ENCODE measurements at places on chromosomes 4 and X. TPM values are rescaled to one million over a fixed set of nuclear protein-coding genes. Genes with fewer than 3 reads are reported as not detected.

Gene RS1
- not detected for total RNA-seq

Gene FAM53A
- 2.8 TPM for total RNA-seq

Gene CXCL11
- total RNA-seq, result 0.33 TPM

Gene NLGN4X
- 112 TPM for total RNA-seq

Gene PRDM8
- total RNA-seq, result 0.10 TPM

Gene GLRA2
- total RNA-seq, result not detected

Gene WDR19
- 19.7 TPM for total RNA-seq

Gene SPANXA2
- not detected for total RNA-seq

Gene SPARCL1
- 0.78 TPM for total RNA-seq

Gene PPP1R2C
- not detected for total RNA-seq

Gene NEUROG2
- not detected for total RNA-seq

Gene HSFX1
- total RNA-seq, result 0.63 TPM

Gene UGT2A3
- total RNA-seq, result not detected

Gene DACH2
- 1.8 TPM for total RNA-seq

Gene SORBS2
- 73.0 TPM for total RNA-seq

Gene SRPX
- 10.4 TPM for total RNA-seq

Gene MAML3
- 5.6 TPM for total RNA-seq

Gene HSFX2
- total RNA-seq, result not detected

Gene GAGE13
- total RNA-seq, result not detected

Gene FAM9B
- not detected for total RNA-seq

Gene S100G
- not detected for total RNA-seq

Gene REELD1
- not detected for total RNA-seq

Gene WDR17
- 3.3 TPM for total RNA-seq

Gene MAMLD1
- 0.11 TPM for total RNA-seq

Gene NUDT10
- total RNA-seq, result 23.8 TPM

Measured in H1 (cell line).